ENCODE measurements at places on chromosomes 12 and 14. TPM values are rescaled to one million over a fixed set of nuclear protein-coding genes. Genes with fewer than 3 reads are reported as not detected.

GRCh38 chr12:12807970-12808702, 5.0 kb upstream of the DDX47 start:
- DNase-seq = no peak

- no peak for DNase-seq
Observed at GRCh38 chr12:10717410-10717809, 5.7 kb downstream of the YBX3 start.

GRCh38 chr12:10393291-10393690, 3.5 kb upstream of the KLRK1 start:
- DNase-seq = no peak

DNA sequence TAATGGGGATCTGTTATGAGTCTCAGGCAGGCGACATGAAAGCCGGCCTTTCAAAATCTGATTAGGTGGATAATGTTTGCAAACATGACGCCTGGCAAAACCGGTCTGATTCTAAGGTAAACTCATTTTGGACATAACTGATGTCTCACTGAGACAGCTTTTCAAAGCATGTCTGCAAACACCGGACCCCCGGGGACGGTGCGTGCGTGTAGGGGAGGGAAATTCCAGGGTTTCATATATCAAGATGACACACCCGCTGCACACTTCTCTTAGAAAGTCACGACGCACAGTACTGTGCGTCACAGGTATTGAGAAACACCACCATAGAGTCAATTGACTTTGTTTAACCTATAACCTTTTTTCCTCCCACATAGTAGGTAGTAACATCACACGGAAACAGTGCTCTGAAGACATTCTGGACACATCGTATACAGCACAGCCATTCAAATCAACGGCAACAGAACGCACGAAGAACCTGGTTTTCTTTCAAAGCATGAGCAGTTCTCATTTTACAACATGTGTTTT, 43.9 kb upstream of the TESC start:
- no peak for DNase-seq

GRCh38 chr12:74775276-74775675, 237.6 kb downstream of the ATXN7L3B start:
- DNase-seq = no peak

DNA sequence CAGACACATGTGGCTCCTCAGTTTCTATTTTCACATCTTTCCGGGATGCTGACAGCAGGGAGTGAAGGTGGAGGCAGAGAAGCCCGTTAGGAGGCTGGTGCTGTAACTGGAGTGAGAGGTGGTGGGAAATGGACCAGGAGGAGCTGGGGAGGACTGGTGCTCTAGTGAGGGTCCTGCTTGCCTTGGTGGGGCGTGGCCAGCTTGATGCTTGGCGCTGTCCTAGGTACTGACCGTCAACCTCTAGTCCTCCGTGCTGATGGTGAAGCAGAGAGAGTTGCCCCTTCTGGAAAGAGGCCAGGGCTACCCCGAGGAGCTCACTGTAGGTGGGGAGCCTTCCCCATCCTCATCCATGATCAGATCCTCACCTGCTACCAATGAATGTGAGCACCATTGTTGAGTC, 1.4 kb downstream of the TRMT61A start:
- no peak for DNase-seq

DNA sequence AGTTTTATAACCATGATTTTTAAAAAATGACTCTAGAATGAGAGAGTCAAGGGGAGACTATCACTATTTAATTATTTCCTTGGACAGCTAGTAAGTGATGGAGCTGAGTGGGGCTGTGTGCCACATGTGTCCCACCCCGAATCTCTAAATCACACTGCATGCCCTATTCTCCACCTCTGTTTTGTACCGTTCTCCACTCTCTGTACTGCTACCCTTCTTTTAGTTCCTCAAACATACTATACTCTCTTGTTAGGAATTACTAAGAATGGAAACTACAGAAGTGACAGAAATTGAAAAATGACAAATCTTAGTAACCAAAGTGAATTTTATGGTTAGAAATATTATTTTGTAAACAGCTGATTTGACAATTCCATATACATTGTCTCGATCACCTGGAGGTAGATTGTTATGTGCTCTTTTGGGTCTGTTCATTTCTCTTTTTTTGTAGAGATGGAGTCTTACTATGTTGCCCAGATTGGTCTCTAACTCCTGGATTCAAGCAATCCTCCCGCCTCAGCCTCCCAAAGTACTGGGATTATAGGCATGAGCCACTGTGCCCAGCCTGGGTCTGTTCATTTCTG, 35.9 kb downstream of the SLC11A2 start:
- DNase-seq = no peak

- DNase-seq = no peak
Observed at GRCh38 chr12:120470150-120470784, 719 bp upstream of the SRSF9 start.

- DNase-seq = no peak
Observed at GRCh38 chr14:56170877-56171422, 52.7 kb downstream of the PELI2 start.

The CLECL1 gene
- total RNA-seq = 0.27 TPM

The CLEC14A gene
- total RNA-seq = 0.27 TPM

The CLEC1A gene
- total RNA-seq = under 0.01 TPM

The SYNJ2BP gene
- total RNA-seq = 7.8 TPM

The LPAR5 gene
- total RNA-seq = 3.8 TPM

Data from hematopoietic multipotent progenitor cell (in vitro differentiated cells).